Mucosa of gallbladder (tissue), 1 donor: ENCODE measurements at places on chromosomes 1 and 21. TPM values are rescaled to one million over a fixed set of nuclear protein-coding genes. Genes with fewer than 3 reads are reported as not detected.

Gene CCDC185
- not detected for total RNA-seq

Gene SERTAD4
- total RNA-seq, result 2.6 TPM

Gene SLC1A7
- total RNA-seq, result 21.1 TPM

Gene CTBS
- 18.5 TPM for total RNA-seq

Gene SPATA45
- total RNA-seq, result 0.60 TPM

Gene CSRP1
- 524 TPM for total RNA-seq

Gene MAB21L3
- total RNA-seq, result not detected

Gene MCOLN3
- total RNA-seq, result 2.8 TPM

Gene FMO5
- total RNA-seq, result 52.9 TPM

Gene TPTE
- not detected for total RNA-seq

Gene VANGL2
- total RNA-seq, result 6.5 TPM

Gene LIN28A
- 1.4 TPM for total RNA-seq

Gene GSTM2
- 69.9 TPM for total RNA-seq

Gene AQP10
- 0.32 TPM for total RNA-seq

Gene ABCA4
- 0.26 TPM for total RNA-seq

Gene HIVEP3
- 8.7 TPM for total RNA-seq

Gene TNNI3K
- 1.3 TPM for total RNA-seq

Gene MTARC2
- total RNA-seq, result 78.0 TPM

Gene FCER1A
- 1.1 TPM for total RNA-seq
